H9 (cell line): ENCODE measurements at places on chromosomes 12 and 14. TPM values are rescaled to one million over a fixed set of nuclear protein-coding genes. Genes with fewer than 3 reads are reported as not detected.

The PAPLN gene
- total RNA-seq, result 6.9 and 8.5 TPM in 2 replicates

The TAS2R42 gene
- total RNA-seq, result not detected in 2 replicates

The CLEC4C gene
- 0.26 TPM in 2 replicates for total RNA-seq

The KCNH5 gene
- 0.09 and 0.42 TPM in 2 replicates for total RNA-seq

The SLC25A47 gene
- total RNA-seq, result 0.13 TPM in 1 of 2 replicates, not detected in the other

The PMCH gene
- not detected in 2 replicates for total RNA-seq

The MGP gene
- not detected in 2 replicates for total RNA-seq

The RCOR1 gene
- 34.1 and 34.5 TPM in 2 replicates for total RNA-seq

The COA8 gene
- 43.2 and 45.5 TPM in 2 replicates for total RNA-seq

The INHBE gene
- total RNA-seq, result 9.6 and 10.1 TPM in 2 replicates

The LTBP2 gene
- 0.75 and 0.77 TPM in 2 replicates for total RNA-seq

- no peak overlapping the region for H3K27ac ChIP-seq
- peaks cover 2% of the 10 kb centered on the region; the same call in 1 of the 2 replicates for H3K4me1 ChIP-seq
- no peak overlapping the region for H3K4me3 ChIP-seq
- no peaks in the 10 kb centered on the region for H3K27me3 ChIP-seq
- peaks cover 18% of the 10 kb centered on the region for H3K36me3 ChIP-seq
- no peak for DNase-seq
Observed at GRCh38 chr14:38056270-38056669, 151.4 kb upstream of the SSTR1 start.

DNA sequence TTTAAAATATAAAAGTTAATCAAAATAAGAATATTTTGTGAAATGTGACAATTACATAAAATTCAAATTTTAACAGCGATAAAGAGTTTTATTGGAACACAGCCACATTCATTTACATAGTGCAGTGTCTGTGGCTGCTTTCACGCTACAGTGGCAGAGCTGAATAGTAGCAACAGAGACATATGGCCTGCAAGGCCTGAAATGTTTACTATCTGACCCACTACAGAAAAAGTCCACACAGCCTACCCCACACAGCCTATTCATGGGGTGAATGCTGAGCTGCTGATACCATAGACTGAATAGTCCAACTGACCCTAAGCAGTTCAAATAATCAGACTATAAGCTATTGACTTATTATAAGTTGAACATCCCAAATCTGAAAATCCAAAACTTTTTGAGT, 13.2 kb downstream of the GNS start:
- H3K27ac ChIP-seq, result no peak overlapping the region
- no peak for DNase-seq
- H3K4me1 ChIP-seq, result no peaks in the 10 kb centered on the region
- H3K36me3 ChIP-seq, result peaks cover 50% of the 10 kb centered on the region

DNA sequence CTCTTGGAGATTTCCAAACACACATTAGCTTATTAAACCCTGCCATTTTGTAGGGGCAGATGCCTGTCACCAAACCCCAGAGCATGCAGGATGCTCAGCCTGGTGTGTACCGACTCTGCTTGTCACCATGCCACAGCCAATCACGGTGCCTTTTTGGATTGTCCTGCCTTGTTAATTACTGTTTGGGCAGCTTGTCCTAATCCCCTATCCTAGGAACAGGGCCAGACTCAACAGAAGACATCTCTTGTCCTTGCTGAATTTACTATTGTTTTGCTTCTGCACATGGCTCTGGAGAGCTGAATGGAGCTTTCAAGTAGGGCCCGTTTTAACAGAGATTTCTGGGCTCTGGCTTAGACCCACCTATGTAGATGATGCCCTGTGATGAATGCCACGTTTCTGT, 388.5 kb downstream of the AACS start:
- no peak overlapping the region for H3K27ac ChIP-seq
- H3K27me3 ChIP-seq, result no peaks in the 10 kb centered on the region
- no peak overlapping the region for H3K4me3 ChIP-seq
- no peak for DNase-seq
- H3K4me1 ChIP-seq, result no peaks in the 10 kb centered on the region; the same call in 1 of the 2 replicates
- no peaks in the 10 kb centered on the region; the same call in none of the 3 replicates for H3K36me3 ChIP-seq

- no peak overlapping the region for H3K27ac ChIP-seq
- no peak overlapping the region for H3K4me3 ChIP-seq
- peak; percentile 62 for DNase-seq
- no peaks in the 10 kb centered on the region for H3K36me3 ChIP-seq
- H3K27me3 ChIP-seq, result no peaks in the 10 kb centered on the region
- no peaks in the 10 kb centered on the region for H3K4me1 ChIP-seq
Observed at GRCh38 chr14:90193925-90194324, 62.4 kb upstream of the PSMC1 start.

DNA sequence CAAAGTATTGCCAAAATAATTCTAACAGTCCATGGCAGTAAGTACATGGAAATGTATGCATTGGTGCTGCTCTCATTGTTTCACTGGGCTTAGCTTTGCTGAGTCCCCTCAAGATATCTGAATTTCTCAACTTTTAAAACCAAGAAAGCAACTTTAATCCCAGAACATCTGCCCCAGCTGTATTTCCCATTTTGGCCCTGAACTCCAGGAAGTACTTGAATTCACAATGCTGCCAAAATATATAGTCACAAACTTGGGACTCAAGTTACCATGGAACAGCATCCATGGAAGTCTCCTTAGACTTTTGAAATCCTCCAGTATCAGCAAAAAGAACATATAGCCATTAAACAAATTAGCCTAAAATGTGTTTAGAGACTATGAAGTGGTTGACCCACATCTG, 78.5 kb upstream of the FLRT2 start:
- H3K27me3 ChIP-seq, result no peaks in the 10 kb centered on the region
- no peaks in the 10 kb centered on the region for H3K36me3 ChIP-seq
- H3K4me1 ChIP-seq, result no peaks in the 10 kb centered on the region
- DNase-seq, result no peak

GRCh38 chr14:64930085-64930843, 12.3 kb downstream of the GPX2 start:
- no peak overlapping the region for H3K27ac ChIP-seq
- no peaks in the 10 kb centered on the region for H3K4me1 ChIP-seq
- no peak overlapping the region for H3K4me3 ChIP-seq
- H3K36me3 ChIP-seq, result peaks cover 3% of the 10 kb centered on the region; the same call in 1 of the 3 replicates
- no peak for DNase-seq

- H3K4me1 ChIP-seq, result peaks cover 3% of the 10 kb centered on the region; the same call in 1 of the 2 replicates
- no peaks in the 10 kb centered on the region for H3K27me3 ChIP-seq
- peak overlapping the region; percentile 96 for H3K4me3 ChIP-seq
- DNase-seq, result peak; percentile 72
- peaks cover 30% of the 10 kb centered on the region for H3K36me3 ChIP-seq
Observed at GRCh38 chr14:60722357-60723115, 1.6 kb downstream of the SIX4 start.

GRCh38 chr12:57816855-57817151, 1.7 kb downstream of the AVIL start:
- H3K4me3 ChIP-seq, result no peak overlapping the region
- no peaks in the 10 kb centered on the region; the same call in none of the 3 replicates for H3K36me3 ChIP-seq
- H3K4me1 ChIP-seq, result no peaks in the 10 kb centered on the region
- no peak overlapping the region for H3K27ac ChIP-seq
- DNase-seq, result no peak
- no peaks in the 10 kb centered on the region for H3K27me3 ChIP-seq

DNA sequence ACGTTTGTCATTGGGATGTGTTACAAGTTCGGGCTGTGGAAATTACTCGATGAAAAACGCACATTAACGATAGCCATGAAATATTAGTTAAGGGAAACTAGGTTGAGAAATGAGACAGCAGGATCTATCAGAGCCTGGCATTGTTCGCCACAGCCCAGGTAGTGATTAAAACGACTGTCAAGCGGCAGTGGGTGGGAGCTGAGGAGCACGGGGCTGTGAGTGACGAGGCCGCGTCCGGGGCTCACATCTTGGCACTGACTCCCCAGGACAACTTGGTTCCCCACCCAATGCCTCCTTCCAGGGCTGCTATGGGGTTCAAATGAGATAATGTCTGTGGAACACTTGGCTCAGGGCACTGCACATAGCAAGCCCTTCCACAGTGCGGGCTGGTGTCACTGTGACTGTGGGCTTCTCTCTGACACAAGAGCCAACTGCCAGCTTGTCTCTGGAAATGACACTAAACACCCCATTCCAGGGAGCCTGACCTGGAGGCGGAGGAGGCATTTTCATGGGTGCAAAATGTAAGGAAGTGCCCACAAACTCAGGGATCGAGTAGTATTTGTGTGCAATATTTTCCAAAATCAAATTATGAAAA, 19.3 kb downstream of the MMAB start:
- H3K4me3 ChIP-seq, result no peak overlapping the region
- no peak for DNase-seq
- H3K36me3 ChIP-seq, result peaks cover 3% of the 10 kb centered on the region; the same call in 2 of the 3 replicates
- no peak overlapping the region for H3K27ac ChIP-seq

- no peak overlapping the region for H3K27ac ChIP-seq
- no peaks in the 10 kb centered on the region for H3K36me3 ChIP-seq
- no peaks in the 10 kb centered on the region for H3K27me3 ChIP-seq
- no peak overlapping the region for H3K4me3 ChIP-seq
- no peaks in the 10 kb centered on the region for H3K4me1 ChIP-seq
Observed at GRCh38 chr12:86837246-86837645, 581.1 kb upstream of the MGAT4C start.

DNA sequence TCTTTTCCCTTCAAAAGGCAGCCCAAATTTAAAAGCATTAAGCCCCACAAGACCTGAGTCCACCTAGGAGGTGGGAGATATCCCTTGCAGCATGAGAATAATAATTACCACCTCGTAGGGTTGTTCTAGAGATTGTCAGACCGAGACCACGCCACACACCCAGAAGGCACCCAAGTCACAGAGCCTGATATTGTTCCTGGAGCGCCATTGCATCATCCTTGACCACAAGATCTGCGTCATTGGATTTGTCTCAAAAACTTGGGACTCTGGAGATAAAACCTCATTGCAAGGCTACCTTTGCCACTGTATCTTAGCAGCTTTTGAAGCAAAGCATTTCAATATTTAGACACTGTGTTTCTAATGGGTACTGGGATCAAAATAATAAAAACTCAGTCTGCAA, 29.4 kb upstream of the PPP2R5C start:
- peaks cover 3% of the 10 kb centered on the region; the same call in 1 of the 2 replicates for H3K4me1 ChIP-seq
- DNase-seq, result no peak
- H3K27me3 ChIP-seq, result no peaks in the 10 kb centered on the region
- H3K27ac ChIP-seq, result no peak overlapping the region

- H3K4me3 ChIP-seq, result no peak overlapping the region
- no peak for DNase-seq
- H3K27ac ChIP-seq, result no peak overlapping the region
- peaks cover 6% of the 10 kb centered on the region for H3K4me1 ChIP-seq
Observed at GRCh38 chr12:95755261-95755865, 35.2 kb downstream of the NTN4 start.

- H3K4me3 ChIP-seq, result no peak overlapping the region
- peaks cover 3% of the 10 kb centered on the region; the same call in 1 of the 2 replicates for H3K4me1 ChIP-seq
- no peak for DNase-seq
Observed at GRCh38 chr12:103903993-103904392, 26.2 kb upstream of the HSP90B1 start.

- H3K4me1 ChIP-seq, result no peaks in the 10 kb centered on the region
- DNase-seq, result no peak
- 0 out of 2 replicates have a peak, but pooled peaks cover 8% of the 10 kb centered on the region for H3K36me3 ChIP-seq
- H3K27ac ChIP-seq, result no peak overlapping the region
- no peaks in the 10 kb centered on the region for H3K27me3 ChIP-seq
- no peak overlapping the region for H3K4me3 ChIP-seq
Observed at GRCh38 chr12:59396519-59396918, 199.3 kb upstream of the SLC16A7 start.

GRCh38 chr14:44564908-44565307, 57.8 kb upstream of the FSCB start:
- no peak for DNase-seq
- H3K4me1 ChIP-seq, result no peaks in the 10 kb centered on the region
- no peak overlapping the region for H3K27ac ChIP-seq
- no peaks in the 10 kb centered on the region for H3K27me3 ChIP-seq
- H3K36me3 ChIP-seq, result no peaks in the 10 kb centered on the region

DNA sequence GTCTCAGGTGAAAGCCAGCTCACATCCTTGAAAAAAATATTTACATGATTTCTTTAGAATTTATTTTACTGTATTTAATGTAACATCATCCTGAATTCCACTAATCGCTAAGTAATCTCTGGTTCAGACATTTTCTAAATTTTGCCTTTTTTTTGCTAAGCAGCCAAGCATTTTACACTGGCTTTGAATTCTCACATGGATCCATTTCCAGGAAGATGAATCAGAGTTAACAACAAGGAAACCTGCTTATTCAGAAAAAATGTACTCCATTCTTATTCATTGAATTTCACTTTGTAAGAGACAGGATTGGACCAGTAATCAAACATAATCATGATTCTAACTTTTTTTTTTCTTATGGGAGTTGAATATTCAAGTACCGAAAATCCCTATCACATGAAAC, 1785.1 kb upstream of the FLRT2 start:
- H3K36me3 ChIP-seq, result no peaks in the 10 kb centered on the region
- H3K4me1 ChIP-seq, result no peaks in the 10 kb centered on the region
- no peak overlapping the region for H3K4me3 ChIP-seq
- no peaks in the 10 kb centered on the region for H3K27me3 ChIP-seq
- no peak for DNase-seq
- H3K27ac ChIP-seq, result no peak overlapping the region

- H3K36me3 ChIP-seq, result peaks cover 4% of the 10 kb centered on the region; the same call in 1 of the 3 replicates
- peak; percentile 84 for DNase-seq
- peak overlapping the region; percentile 70 for H3K4me3 ChIP-seq
- no peaks in the 10 kb centered on the region for H3K27me3 ChIP-seq
- H3K27ac ChIP-seq, result no peak overlapping the region
Observed at GRCh38 chr12:124388679-124389137, 93.8 kb downstream of the RFLNA start.

- no peak overlapping the region for H3K27ac ChIP-seq
- no peaks in the 10 kb centered on the region for H3K36me3 ChIP-seq
- no peaks in the 10 kb centered on the region for H3K27me3 ChIP-seq
- DNase-seq, result no peak
- no peak overlapping the region for H3K4me3 ChIP-seq
Observed at GRCh38 chr14:84041421-84041820, 1488.5 kb upstream of the FLRT2 start.

DNA sequence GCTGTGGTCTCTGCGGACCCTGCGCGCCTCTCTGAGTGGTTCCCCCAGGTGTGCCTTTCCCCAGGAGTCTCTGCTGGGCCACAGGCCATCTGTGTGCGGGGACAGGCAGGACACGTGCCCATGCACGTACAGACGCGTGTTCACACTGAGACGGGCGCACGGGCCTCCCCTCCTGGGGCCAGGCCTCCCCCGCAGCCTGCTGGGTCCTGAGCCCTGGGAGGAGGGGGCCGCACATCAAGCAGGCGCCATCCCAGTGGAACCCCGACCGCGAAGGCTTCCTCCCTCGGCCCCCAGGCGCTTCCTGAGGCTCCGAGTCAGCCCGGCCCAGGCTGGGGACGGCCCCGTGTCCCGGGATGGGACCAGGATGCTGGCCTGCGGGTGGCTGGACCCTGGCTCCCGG, 39.7 kb downstream of the LRCOL1 start:
- H3K4me3 ChIP-seq, result no peak overlapping the region
- peaks cover 21% of the 10 kb centered on the region for H3K36me3 ChIP-seq
- no peaks in the 10 kb centered on the region for H3K4me1 ChIP-seq

- no peaks in the 10 kb centered on the region for H3K27me3 ChIP-seq
- H3K4me3 ChIP-seq, result no peak overlapping the region
- H3K27ac ChIP-seq, result no peak overlapping the region
- peaks cover 2% of the 10 kb centered on the region; the same call in 1 of the 3 replicates for H3K36me3 ChIP-seq
- no peaks in the 10 kb centered on the region for H3K4me1 ChIP-seq
- no peak for DNase-seq
Observed at GRCh38 chr12:27549236-27549800, 25.3 kb downstream of the PPFIBP1 start.
